ENCODE measurements at places on chromosomes 2 and 18.

GRCh38 chr2:224982910-224983711, 59.2 kb downstream of the DOCK10 start:
- no peak for DNase-seq

DNA sequence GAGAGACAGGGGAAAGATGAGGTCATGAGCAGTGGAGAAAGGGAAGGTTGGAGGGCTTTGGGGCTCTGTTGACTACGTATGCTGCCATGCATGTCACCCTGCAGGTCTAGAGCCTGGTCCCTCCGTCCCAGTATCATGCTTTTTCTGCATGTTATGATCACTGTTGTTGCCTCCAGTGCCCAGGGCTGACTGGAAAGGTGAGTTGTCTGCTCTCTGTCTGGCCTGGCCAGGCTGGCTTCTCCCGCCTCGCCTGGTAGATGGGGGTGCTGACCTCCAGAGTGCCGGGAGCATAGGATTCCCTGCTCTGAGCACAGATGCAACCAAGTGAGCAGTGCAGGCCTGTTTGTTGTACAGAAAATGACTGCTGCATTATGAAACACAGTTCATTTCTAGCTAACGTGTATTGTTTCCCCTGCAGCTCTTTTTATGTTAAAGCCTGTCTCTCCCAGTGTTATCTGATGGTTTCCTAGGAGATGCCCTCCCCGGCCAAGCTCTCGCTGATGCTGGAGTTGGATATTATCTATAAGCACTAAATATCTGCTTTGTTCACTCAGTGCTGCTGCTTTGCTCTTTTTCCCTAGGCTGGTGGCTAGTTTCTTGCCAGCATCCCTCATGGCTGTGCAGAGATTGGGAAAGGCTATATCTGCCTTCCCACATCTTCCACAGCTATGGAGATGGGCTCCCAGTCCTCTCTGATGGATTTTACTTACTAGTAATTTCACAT, 158.2 kb downstream of the TDRD15 start:
- DNase-seq = no peak

DNA sequence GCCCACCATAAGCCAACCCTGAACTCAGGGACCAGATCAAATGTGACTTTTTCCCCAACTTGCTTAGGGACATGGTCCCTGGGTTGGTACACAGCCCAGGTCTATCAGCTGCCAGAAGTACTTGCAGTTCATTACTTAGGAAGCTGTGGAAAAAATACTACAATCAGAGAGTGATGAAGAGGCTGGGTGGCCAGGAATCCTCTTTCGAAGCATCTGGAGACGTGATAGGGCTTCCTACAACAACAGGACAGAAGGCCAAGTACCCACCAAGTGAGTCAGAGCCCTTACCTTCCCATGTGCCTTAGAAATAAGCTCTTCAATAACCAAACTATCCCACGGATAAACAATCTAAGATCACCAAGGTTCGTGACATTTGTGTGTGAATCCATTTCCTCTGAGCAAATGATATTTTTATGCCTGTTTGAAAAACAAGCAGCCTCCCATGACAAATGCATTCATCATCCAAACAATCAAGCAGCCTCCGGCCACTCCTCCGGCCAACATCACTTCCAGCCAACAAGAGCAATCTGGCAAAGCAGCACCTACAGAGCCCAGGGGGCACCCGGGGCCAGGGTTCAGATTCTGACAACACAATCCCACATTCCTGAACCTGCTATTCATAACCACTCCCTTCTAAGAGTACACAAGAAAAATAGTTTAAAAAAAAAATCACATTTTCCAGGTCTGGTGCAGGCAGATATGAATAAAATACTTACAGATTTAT, 26.4 kb downstream of the TBC1D8 start:
- DNase-seq = no peak

DNA sequence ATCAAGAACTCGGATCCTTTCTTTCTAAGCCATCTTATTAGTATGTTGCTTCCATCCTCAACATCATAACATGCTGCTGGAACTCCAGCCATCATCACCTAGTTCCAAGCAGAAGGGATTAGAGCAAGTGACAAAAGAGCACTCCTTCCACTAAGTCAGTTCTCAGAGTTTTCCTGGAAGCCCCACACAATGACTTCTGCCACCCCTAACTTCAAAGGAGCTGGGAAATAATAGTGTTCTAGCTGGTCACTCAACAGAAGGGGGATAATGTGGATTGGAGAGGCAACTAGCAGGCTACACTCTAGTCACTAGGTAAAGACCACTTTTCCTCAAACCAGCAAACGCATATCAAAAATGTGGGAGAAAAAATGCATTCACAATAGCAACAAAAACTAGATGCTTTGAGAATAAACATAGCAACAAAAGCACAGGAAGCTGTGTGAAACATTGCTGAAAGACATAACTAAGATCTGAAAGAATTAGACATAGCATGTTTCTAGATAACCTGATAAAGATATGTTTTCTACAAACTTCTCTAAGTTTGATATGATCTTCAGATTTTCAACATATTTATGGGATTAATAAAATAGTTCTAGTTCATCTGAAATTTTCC, 39.5 kb downstream of the COX7A2L start:
- DNase-seq = no peak

DNA sequence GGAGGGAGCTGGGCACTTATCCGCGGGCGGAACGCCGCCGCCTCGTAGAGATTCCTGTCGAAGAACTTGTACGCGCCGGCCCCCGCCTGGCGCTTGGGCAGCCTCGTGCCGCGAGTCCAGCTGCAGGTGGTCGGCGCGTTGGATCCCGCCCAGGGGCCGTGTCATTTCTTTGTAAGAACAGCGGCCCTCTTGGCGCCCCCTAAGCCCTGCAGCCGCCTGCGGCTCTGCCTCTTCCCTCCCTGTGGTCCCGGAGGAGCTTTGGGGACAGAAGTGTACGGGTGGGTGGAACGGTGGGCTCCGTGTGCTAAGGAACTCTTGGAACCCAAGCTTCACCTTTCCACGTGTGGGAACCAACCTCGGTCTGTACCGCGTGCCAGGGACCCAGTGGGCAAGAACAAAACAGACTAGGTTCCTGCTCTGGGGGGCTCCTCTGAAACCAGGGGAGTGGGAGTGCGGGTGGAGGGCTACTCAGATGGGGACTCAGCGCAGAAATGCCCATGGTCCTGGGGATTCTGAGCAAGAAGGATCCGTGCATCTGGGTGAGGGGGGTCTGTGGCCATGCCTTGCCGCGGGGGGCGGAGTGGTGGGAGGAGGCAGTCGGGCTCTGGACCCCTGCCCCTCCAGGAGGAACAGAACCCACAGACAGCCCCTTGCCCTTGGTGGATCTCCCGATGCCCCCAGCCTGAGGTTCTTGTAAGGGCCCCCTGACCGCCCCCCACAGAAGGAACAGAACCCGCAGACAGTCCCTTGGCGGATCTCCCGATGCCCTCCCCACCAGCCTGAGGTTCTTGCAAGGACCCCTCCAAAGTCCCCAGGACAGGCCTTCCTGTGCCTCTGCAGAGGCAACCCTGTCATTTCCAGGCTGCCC, 1.5 kb downstream of the GPC1 start:
- no peak for DNase-seq

- DNase-seq = no peak
These were observed 15.4 kb upstream of the TET3 start for GRCh38 chr2:73969356-73969755.

GRCh38 chr2:21263622-21264021, 139.9 kb downstream of the TDRD15 start:
- DNase-seq = no peak

GRCh38 chr2:205768815-205769494, 86.7 kb downstream of the NRP2 start:
- DNase-seq = no peak

- DNase-seq = no peak
These were observed 65.8 kb downstream of the ANKRD62 start for GRCh38 chr18:12159446-12159845.

DNA sequence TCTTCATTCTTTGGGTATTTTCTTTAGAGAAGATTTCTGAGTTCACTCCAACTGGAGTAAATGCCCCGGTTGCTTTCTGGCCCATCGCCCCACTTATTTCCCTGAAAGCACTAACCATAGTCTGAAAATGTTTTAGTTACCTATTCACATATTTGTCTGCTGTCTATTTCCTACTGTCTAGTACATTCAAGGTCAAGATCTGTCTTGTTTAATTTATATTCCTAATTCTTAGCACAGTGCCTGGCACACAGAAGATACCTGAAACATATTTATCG, 134.4 kb upstream of the KLHL14 start:
- DNase-seq = no peak

- no peak for DNase-seq
These were observed 36.4 kb downstream of the ALPK2 start for GRCh38 chr18:58592223-58593214.

GRCh38 chr18:70228536-70228935, 23.0 kb upstream of the RTTN start:
- DNase-seq = no peak

DNA sequence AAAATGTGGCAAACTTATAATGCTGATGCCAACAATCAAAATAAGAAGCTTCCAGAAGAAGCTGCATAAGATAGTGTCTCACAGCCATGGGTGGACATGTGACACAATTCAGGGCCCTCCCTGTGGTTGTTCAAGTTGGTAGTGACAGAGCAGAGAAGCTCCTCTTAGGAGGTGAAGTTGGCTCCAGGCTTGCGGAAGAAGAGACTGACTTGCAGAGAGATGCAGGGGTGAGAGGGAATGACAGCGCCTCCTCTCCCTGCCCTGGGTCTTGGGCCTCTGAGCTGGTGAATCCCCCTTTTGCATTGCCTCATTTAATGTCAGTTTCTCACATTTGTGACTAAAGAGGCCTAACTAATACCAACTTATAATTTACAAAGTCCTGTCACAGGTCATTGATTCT, 23.0 kb upstream of the RHOB start:
- no peak for DNase-seq

GRCh38 chr2:6637330-6637729, 228.4 kb downstream of the CMPK2 start:
- no peak for DNase-seq

DNA sequence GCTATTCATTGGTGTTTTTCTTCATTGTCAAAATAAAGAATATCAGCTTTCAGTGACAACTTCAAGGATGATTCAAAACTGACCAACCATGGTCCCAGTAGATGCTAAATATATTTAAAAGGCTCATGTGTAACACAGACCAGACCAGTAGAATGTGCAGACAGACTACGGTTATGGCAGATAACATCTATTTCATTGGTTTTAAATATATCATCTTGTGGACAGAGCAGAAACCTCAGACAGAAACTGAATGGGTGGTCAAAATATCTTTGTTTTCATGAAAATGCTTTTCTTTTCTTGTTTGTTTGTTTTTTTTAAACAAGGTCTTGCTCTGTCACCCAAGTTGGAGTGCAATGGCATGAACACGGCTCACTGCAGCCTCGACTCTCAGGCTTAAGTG, 107.4 kb upstream of the CREB1 start:
- no peak for DNase-seq

- no peak for DNase-seq
These were observed 67.0 kb downstream of the ZEB2 start for GRCh38 chr2:144452989-144453336.

- DNase-seq = no peak
These were observed 7.9 kb upstream of the TEX51 start for GRCh38 chr2:126890551-126891450.

- DNase-seq = no peak
These were observed 83.7 kb upstream of the GALNT5 start for GRCh38 chr2:157173740-157174184.

- no peak for DNase-seq
These were observed 22.4 kb downstream of the MAL start for GRCh38 chr2:95047629-95048510.

GRCh38 chr18:23307567-23308295, 145.4 kb upstream of the RIOK3 start:
- DNase-seq = no peak

- no peak for DNase-seq
These were observed 21.7 kb downstream of the ASPRV1 start for GRCh38 chr2:69939722-69940121.

DNA sequence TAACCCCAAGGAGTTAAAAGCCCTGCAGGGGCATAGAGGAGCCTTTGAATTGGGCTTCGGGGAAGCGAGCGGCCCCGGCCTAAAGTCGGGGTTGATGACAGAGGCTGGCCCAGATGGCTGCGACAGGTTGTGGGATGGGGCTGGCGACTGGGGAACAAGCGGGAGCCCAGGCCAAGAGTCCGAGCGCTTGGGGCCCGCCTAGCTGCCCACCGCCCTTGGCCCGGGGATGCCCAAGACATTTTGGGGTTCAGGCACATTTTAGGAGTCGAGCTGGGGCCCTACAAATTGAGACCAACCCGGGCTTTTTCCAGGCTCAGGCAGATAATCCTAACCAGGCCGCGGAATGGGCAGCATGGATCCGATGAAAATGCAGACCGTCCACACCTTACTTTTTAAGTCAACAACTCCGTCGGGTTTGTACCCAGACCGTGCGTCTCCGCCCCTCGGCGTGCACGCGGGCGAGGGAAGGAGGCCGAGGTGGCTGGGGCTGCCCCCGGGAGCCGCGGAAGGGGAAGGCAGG, 507 bp downstream of the RTKN start:
- DNase-seq = no peak

Data from stimulated activated CD4-positive, alpha-beta T cell treated with anti-CD3 and anti-CD28 coated beads, Interleukin-1b, Interleukin-23, amount 100 ng/mL, for 1 hour (primary cell).